Femur (tissue), 1 donor: ENCODE measurements at places on chromosomes 16 and 17.

DNA sequence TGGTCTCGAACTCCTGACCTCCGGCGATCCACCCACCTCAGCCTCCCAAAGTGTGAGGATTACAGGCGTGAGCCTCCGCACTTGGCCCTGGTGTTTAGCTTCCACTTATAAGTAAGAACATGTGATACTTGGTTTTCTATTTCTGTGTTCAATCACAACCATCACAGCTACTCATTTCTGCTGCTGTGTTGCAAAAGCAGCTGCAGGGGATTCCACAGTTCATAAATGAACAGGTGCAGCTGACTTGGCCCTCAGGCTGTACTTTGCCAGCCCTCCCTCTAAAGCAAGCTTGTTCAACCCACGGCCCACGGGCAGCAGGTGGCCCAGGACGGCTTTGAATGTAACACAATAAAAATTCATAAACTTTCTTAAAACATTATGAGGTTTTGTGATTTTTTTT, 79.2 kb downstream of the SLC39A11 start:
- DNase-seq = peak; percentile 56

DNA sequence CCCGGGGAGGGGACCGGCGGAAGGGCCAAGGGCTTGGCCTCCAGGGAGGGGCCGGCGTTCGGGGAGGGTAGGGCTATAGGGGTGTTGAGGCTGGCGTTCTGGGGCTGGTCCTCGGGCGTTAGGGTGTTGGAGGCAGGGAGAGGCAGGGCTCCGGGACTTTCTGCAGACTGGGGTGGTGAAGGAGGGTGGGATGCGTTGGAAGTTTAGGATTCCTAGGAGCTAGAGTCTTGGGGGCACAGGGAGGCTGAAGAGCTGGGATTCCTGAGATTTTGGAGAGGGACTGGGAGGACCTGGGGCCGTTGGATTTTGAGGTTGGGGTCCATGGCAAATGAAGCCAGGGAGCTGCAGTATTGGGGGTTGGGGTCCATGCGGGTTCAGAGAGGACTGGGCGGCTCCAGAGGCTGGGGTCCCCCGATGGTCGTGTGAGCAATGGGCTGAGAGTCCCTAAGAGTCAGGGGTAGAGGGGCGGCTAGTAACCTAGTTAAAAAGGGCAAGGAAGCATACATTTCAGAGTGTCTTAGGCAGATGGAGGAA, 740 bp downstream of the NFATC2IP start:
- no peak for DNase-seq

GRCh38 chr16:782766-783403, 5.3 kb downstream of the RPUSD1 start:
- DNase-seq = no peak

DNA sequence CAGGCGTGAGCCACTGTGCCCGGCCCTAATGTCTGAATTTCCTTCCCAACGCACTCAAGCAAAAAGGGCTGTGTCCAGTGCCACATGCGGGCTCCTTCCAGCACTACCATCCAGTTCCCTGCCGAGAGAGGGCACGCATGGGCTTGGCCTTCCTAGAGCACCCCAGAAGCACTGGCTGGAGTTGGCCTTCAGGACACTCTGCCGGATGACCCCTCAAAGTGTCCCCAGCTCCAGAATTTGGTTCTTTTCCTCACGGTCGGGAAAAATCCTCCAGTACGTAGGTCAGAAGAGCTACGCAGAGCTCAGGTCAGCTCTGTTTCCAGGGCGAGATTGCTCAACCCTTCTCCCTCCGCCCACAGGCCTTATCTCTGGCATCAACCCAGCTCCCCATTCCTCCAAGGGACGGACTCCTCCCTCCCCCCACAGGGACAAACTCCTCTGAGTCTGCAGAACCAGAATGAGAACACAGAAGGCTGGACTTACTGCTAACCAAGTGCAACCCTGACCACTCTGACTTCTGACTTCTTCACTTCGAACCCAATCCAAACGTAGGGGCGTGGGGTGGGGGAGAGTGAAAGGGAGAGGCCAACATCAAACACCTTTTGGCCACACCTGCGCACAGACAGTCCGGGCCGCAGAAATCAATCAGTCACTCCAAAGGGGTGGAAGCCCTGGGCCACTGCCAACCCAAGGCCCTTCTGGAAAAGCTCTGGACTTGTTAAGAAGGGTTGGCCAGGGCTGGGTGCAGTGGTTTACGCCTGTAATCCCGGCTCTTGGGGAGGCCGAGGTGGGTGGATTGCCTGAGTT, 3.6 kb downstream of the CDC42EP4 start:
- DNase-seq = peak; percentile 44

DNA sequence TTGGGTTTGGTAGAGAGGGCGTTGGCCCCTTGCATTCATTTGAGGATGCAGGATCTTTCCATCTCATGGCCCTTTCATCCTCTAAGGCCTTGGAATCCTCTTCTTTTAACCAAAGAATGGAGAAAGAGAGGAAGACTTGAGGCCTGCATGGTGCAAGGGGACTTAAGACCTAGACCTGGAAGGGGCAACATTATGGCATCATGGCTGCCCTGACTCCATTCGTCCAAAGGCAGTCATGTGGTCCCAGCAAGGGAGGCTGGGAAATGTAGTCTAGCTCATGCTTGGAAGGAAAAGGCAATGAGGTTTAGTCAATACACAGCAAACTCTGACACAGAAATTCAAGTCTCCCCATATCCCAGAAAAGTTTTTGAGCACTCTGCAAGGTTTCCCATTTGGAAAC, 30.7 kb upstream of the CDRT4 start:
- DNase-seq = no peak

GRCh38 chr16:11679250-11679649, 11.0 kb downstream of the SNN start:
- no peak for DNase-seq

GRCh38 chr17:67449845-67450755, 73.0 kb downstream of the PITPNC1 start:
- DNase-seq = no peak

DNA sequence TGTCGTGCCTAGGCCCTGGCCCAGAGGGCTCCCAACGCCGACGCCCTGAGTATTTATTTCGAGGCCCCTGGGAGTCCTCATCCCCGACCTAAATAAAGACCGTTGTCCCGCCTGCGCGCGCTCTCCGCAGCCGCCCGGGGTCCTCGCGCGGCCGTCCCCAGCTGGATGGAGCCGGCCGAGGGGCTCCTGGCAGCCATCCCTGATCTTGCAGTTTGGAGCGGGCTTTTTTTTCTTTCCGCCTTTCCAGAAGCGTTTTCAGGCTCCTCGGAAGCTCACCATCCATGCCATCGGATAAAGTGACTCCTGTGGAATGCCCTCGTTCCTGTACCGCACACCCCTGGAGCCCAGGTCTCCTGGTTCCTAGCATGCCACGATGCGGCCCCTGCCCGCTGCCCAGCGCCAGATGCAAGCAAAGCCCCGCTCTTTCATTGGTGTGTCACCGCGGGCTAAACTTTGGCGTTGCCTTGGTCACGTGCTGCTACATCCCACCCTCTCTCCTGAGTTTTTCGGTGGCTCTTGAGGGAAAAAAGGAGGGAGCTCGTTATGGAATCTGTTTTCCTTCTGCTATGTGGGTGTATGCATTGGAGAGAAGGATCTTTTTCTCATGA, 716 bp downstream of the TMEM94 start:
- DNase-seq = peak; percentile 76

DNA sequence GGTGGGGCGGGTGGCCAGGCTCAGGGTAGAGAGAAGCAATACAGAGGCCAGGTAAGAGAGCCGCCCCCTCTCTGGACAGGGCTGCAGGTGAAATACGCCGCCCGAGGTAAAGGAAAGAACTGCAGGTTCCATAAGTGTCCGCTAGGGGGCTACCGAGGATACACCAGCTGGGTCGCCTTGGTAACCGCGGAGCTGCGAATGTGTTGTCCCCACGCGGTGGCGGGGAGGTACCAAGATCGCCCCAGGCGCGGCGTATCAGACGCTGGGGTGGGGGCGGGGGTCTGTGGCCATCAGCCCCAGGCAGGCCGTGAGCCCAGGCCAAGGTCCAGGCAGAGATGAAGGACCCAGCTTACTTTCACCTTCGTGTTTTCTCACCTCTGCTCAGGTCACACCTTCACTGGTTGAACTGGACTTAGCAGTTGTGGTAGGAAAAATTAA, 18.4 kb upstream of the ZFP90 start:
- peak; percentile 92 for DNase-seq

DNA sequence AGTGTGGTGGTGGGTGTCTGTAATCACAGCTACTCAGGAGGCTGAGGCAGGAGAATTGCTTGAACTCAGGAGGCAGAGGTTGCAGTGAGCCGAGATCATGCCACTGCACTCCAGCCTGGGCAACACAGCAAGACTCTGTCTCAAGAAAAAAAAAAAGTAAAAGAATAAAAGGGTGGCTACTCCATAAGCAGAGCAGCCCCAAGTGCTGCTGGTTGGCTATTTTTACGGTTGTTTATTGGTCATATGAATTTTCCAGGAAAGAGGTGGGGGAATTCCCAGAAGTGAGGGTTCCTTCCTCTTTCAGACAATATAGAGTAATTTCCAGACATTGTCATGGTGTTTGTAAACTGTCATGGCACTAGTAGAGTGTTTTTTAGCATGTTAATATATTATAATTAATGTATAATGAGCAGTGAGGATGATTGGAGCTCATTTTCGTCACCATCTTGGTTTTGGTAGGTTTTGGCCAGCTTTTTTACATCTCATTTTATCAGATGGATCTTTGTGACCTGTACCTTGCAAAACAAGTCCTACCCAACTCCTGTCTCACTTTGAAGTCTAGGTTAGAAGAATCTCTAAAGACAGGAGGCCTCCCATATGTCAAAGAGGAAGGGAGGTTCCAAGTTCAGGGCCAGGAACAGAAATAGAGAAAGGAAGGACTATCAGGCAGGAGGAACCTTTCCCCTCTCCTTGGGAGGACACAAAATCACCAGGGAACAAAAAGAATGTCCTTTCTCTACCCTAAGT, 39.1 kb downstream of the HOXB1 start:
- no peak for DNase-seq

- no peak for DNase-seq
These were observed 32.3 kb downstream of the CDR2 start for GRCh38 chr16:22342082-22342481.

- DNase-seq = no peak
These were observed 7.9 kb upstream of the MSL1 start for GRCh38 chr17:40113907-40114245.

DNA sequence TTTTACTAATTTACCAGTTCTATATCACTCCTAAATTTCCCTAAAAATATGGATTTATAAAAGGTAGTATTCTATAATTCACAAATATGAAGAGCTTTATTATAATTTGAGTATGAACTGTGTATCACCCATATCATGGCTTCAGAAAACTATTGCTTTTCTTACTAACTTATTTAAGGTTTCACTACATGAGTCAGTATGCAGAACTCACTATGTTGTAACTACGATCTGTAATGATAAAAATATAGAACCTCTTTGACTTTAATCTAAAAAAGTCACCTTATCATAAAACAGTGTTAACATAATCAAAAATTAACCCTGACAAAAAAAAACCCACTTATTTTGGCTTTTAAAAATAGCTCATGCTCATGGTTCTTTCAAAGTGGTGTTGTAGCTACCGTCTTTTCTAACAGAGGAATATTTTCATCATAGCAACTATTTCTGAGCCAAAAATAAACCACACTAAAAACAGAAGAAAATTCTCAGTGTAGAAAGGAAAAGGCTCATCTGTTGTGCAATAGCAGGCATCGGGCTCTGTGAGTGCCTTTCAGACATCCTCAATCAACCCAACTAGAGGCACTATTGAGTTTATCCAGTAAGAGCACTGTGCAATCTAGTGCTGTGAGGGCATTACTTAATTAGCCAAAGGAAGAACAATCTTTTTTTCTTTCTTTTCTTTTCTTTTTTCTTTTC, 42.1 kb downstream of the ITGAM start:
- DNase-seq = no peak

GRCh38 chr16:57113042-57113453, 20.7 kb downstream of the CPNE2 start:
- DNase-seq = no peak

DNA sequence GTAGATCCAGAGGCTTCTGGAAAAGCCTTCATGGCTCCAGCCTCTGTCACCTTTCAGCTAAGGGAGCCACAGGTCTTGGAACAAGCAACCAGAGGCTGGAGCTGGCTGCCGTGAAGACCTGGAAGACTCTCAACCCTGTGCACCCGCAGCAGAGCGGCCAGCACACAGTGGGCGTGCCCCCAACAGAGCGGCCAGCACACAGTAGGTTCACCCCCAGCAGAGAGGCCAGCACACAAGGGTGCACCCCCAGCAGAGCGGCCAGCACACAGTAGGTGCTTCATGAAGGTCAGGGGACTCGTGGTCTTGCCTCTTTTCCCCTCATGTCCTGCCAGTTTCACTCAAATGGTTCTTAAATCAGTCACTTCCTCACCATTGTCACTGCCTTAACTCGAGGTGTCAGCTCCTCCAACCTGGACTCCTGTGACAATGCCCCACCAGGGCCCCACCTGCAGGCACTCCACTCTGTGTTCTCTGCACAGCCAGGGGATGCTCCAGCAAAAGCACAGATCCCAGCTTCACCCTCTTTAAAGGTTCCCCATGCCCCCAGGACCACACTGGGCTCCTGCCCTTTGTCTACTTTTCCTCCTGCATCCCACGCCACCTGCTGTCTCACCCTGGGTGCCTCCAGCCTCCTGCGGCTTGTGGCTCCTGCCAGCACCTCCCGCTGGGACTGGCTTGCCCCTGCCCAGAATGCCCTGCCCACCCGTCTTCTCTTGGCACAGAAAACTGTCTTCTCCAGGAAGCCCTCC, 42.4 kb upstream of the DOC2B start:
- no peak for DNase-seq

DNA sequence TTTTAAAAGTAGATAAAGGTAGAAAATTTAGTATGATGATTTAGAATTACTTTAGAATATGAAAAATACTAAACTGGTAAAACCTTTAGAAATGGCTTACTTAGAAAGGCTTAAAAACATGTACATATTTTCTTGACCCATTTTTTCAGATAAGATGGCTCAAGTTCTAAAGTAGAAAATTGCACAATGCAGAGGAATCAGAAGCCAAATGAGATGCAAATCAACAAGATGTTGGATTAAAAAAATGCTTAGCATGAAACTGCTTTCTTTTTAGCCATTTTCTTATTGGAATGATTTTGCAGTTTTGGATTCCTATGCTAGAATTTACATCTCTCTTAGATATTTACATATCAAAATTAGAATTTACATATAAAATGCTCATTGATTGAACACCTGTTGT, 1.5 kb upstream of the KRTAP3-1 start:
- no peak for DNase-seq

- DNase-seq = no peak
These were observed 165.7 kb downstream of the IRF8 start for GRCh38 chr16:86064431-86065250.

GRCh38 chr17:49703557-49704277, 4.0 kb downstream of the SLC35B1 start:
- no peak for DNase-seq

- peak; percentile 38 for DNase-seq
These were observed 170.3 kb downstream of the MAF start for GRCh38 chr16:79430191-79430678.

- no peak for DNase-seq
These were observed 443.4 kb upstream of the SOX9 start for GRCh38 chr17:71677439-71677838.

DNA sequence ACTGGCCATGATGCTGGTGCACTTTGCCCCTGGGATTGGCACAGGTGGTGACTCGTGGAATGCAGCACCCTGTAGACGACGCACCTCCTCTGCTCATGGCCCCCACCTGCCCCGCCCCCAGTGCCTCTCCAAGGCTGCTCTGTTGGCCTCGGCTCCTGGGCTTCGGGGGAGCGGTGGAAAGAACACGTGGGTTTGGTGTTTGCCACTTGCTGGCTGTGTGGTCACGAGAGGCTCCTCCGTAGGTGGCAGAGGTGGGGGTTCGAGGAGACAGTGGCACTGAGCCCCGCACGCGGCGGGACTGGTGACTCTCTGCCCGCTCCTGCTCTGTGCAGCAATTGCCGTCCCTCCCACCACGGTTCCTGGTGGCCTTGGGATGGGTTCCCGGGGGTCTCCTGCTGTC, 82.8 kb upstream of the ZNF750 start:
- no peak for DNase-seq
